ENCODE measurements at places on chromosomes 11 and 22. TPM values are rescaled to one million over a fixed set of nuclear protein-coding genes. Genes with fewer than 3 reads are reported as not detected.

GRCh38 chr11:70524096-70524922, 126.0 kb downstream of the CTTN start:
- no peak for DNase-seq

DNA sequence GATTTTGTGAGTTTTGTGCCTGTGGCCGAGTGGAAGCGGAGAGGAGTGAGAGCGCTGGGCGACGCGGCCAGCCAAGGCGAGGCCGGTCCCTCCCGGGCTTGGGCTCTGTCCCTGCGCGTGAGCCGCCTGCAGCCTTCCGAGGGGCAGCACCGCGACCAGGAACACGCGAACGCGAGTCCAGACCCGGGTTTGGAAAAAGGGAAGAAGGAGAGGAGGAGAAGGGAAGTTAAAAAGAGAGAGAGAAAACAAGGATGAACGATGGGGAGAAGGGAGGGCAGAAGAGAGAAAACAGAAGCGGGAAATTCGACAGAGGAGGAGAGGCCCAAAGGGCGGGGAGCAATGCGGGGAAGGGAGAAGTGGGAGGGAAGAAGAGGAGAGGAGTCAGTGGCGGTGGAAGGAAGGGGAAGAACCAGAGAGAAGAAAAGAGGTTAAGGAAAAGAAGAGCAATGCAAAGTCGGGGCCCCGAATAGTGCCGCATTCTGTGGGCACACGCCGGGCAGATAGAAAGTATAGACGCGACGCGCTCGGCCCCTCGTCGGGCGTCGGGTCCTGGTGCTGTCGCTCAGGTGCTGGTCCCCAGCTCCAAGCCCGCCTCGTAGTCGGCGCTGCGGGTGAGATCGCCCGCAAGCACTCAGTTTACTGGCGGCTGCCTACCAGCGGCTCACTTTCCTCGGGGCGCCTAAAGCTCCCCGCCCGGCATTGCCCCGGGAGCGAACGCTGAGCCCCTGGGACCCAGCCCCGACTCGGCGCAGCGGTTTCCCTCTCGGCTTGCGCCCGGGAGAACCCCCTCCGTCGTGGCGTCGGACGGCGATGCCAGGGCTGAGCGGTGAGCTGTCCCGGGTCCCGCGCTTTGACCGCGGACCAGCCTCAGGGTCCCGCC, 2.8 kb upstream of the BARX2 start:
- no peak for DNase-seq

DNA sequence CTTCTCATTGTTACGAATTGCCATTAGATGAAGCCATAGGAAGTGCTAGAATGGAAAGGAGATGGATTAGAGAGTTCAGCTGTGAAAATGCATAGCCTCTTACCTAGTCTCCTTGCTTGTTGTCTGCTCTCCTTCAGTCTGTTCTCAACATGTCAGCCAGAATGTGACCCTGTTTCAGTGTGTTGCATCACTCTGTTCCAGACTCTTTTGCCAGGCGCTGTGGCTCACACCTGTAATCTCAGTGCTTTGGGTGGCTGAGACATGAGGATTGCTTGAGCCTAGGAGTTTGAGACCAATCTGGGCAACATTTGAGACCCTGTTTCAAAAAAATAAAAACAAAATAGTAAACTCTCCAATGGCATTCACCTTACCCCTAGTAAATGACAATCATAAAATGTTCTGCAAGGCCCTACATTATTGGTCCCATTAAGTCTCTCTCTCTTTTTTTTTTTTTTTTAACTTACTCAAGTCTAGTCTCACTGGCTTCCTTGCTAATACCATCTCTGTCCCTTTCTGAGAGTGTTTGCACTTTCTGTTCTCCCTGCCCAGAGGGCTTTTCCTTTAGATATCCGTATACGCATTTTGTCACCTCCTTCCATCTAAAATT, 39.4 kb downstream of the CYP2R1 start:
- DNase-seq = no peak

HPS4 gene
- 31.3 TPM for polyA plus RNA-seq

MPPED1 gene
- polyA plus RNA-seq = 0.79 TPM

DNAJB7 gene
- 0.20 TPM for polyA plus RNA-seq

SNX32 gene
- 1.4 TPM for polyA plus RNA-seq

EHF gene
- 17.8 TPM for polyA plus RNA-seq

Data from left renal cortex interstitium (tissue), 4 donors.